MCF 10A (cell line): ENCODE measurements at places on chromosomes 7 and 10. TPM values are rescaled to one million over a fixed set of nuclear protein-coding genes. Genes with fewer than 3 reads are reported as not detected.

Gene GHRHR
- not detected in 2 replicates for total RNA-seq

Gene SLC18A2
- not detected in 2 replicates for total RNA-seq

Gene PCDH15
- not detected in 2 replicates for total RNA-seq

Gene ARHGEF35
- 0.93 TPM in 1 of 2 replicates, not detected in the other for total RNA-seq

Gene HSPB1
- total RNA-seq = 158 and 198 TPM in 2 replicates

Gene XRCC2
- 4.1 and 5.2 TPM in 2 replicates for total RNA-seq

Gene HERC4
- 57.5 and 61.5 TPM in 2 replicates for total RNA-seq

Gene PAPOLB
- total RNA-seq = not detected in 2 replicates

Gene OPALIN
- not detected in 2 replicates for total RNA-seq

Gene WDFY4
- total RNA-seq = not detected in 2 replicates

Gene FKBP6
- not detected in 2 replicates for total RNA-seq

Gene VSTM4
- not detected in 2 replicates for total RNA-seq

Gene CPVL
- total RNA-seq = 29.2 and 49.0 TPM in 2 replicates

Gene THSD7A
- total RNA-seq = not detected in 2 replicates

Gene CLIP2
- 13.7 and 14.2 TPM in 2 replicates for total RNA-seq

Gene UNCX
- not detected in 2 replicates for total RNA-seq

Gene DRGX
- not detected in 2 replicates for total RNA-seq

Gene DEPP1
- 0.76 and 0.84 TPM in 2 replicates for total RNA-seq

Gene CBLL1
- total RNA-seq = 34.5 and 39.7 TPM in 2 replicates

Gene ATXN7L1
- total RNA-seq = 8.1 and 10.0 TPM in 2 replicates
